ENCODE measurements at places on chromosomes 11 and 22.

GRCh38 chr22:25403284-25403810, 161.1 kb upstream of the GRK3 start:
- no peak for DNase-seq

DNA sequence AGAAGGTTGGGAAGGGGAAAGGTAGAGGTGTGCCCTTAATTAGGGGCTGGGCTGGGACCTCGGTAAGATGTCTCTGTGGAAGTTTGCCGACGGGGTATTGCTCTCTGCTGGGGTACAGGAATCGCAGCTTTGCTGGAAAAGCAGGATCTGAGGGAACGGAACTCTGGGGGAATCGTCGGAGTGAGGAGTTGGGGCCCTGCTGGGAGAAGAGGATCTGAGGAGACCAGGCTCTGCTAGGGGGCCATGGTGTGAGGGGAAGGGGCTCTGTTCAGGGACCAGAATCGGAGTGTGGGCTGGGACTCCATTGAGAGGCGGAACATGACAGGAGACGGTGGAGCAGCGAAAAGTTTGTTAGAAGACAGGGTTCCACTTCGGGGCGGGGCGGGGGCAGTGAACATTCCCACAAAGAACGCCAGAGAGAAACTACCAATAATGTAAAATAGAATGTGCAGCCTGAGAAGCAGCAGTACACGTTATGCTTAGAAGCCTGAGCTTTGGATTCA, 456 bp downstream of the AAMDC start:
- DNase-seq: no peak

DNA sequence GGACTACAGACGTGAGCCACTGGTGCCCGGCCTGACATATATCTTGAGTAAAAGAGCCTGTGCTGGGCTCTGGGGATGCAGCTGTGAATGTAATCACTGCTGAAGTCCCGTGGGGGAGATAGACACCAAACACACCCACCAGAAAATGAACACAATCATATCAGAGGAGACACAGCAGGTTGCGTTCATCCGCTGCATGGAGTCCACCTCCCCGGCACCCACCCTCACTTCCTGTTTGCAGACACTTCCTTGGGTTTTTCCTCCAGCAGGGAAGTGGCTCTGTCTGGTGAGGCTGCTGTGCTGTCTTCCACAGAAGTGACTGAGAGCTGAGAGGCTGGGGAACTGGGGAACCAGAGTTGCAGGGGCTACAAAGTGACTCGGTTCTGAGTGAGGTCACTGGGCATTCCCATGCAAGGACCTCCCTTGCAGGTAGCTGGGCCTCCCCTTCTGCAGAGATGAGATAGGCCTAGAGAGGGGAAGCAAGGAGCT, 7.2 kb downstream of the MICALL1 start:
- peak; percentile 36 for DNase-seq

GRCh38 chr22:40592352-40593113, 44.0 kb downstream of the MRTFA start:
- DNase-seq: peak; percentile 64

DNA sequence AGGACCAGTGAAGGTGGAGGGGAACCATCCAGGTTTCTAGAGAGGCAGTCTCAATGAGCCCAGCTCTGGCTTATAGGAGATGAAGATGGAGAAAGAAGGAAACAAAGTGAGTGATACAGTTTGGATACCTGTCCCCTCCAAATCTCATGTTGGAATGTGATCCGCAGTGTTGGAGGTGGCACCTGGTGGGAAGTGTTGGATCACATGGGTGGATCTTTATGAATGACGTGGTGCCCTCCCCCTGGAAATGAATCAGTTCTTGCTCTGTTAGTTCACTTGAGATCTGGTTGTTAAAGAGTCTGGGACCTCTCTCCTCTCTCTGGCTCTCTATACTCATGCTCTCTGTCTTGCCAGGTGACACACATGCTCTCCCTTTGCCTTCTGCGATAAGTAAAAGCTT, 393.1 kb upstream of the NARS2 start:
- no peak for DNase-seq

- peak; percentile 100 for DNase-seq
Measured at GRCh38 chr11:62573592-62574362, at the start of gene EEF1G. Gene EEF1G, minus strand, starts transcription at chr11:62573891. Its CDS starts 49 bp downstream, at chr11:62573842.

GRCh38 chr11:560305-561147, at the start of the genes LMNTD2 and RASSF7:
Gene LMNTD2, minus strand, starts transcription at chr11:560738. Its CDS starts 22 bp downstream, at chr11:560716.
Gene RASSF7, plus strand, starts transcription at chr11:560970. Its CDS starts 799 bp downstream, at chr11:561769.
- peak; percentile 91 for DNase-seq

DNA sequence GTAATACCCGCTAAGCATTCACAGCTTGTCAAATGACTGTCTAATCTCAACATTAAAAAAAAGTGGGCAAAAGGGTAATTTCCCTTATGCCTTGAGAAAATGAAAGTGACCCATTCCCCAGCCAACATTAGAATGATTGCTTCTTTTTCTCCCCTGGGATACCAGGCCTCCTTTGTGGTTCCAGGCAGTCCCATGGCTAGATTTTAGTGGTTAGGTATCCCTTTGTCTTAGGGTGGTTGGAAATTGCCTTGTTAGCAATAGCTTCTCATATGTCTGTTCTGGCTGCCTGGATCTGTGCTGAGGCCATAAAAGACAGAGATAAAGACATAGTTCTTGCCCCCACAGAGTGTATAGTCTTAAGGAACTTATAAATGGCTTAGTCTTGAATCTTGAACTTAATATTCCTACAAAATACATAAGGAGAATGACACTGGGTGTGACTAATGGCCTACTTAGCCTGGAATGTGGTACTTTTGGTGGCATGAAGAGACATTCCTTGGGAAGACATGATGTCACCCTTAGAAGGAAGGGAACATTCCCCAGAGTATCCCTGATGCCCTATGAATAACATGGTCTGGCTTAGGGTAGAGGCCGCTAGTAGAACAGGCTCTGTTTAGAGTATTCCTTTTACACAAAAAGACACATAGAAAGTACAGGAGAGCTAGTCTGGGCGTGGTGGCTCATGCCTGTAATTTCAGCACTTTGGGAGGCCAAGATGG, 90.3 kb downstream of the ZBTB16 start:
- no peak for DNase-seq

DNA sequence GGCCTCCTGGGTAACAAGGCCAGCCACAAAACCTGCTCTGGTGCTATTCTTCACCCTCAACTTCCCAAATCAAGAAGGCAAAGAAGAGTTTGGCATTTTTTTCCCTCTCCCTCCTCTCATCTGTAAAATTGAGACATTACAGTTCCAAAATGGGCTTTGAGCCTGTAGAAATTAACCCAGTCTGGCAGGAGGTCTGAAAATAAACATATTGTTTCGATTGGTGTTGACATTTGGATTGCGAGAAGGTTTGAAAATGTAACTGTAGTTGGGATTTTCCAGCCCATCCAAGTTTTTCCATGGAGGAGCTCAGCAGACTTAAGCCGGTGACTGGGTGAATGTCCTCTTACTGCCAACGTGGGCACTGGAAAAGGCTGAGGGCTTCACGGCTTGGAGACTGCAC, 35.0 kb upstream of the ALX4 start:
- DNase-seq: no peak

- DNase-seq: no peak
Measured at GRCh38 chr11:81772166-81772565, 961.5 kb downstream of the FAM181B start.

GRCh38 chr11:8335186-8335585, 71.5 kb upstream of the LMO1 start:
- no peak for DNase-seq

DNA sequence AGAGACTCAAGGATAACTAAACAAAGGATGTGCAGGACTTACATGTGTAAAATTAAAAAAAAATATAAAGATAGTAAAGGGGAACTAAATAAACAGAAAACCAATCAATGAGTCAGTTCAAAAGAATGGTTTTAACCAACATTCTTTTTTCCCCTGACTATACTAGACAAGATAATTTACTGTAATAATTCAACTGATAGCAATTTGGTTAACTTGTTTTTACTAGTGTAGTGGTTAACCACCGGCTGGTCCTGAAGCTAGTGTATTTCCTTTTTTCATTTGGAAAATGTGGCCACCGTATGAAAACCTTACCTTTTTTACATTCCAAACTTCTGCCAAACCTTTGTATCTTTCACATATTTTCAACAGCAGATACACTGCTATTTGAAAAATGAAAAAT, 123.1 kb downstream of the ARHGAP42 start:
- no peak for DNase-seq

- peak; percentile 25 for DNase-seq
Measured at GRCh38 chr11:131064373-131064991, 148.2 kb upstream of the SNX19 start.
